ENCODE measurements at places on chromosomes 12 and 14. TPM values are rescaled to one million over a fixed set of nuclear protein-coding genes. Genes with fewer than 3 reads are reported as not detected.

DNA sequence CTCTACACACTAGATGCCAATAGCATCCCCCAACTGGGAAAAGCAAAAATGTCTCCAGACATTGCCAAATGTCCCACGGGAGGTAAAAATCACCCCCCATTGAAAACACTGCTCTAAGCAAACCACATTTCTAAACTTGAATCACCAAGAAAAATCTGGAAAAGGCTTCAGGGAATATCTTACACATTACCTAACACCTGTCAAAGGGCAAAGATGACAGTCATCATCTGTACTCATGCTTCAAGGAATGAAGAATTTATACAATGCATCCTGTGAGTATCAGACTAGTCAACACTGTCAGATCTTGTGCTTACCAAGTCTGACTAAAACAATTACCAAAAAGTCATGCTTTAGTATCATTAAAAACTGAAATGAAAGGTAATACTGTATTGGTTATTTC lies 161.6 kb upstream of the SOX5 start:
- DNase-seq: no peak

DNA sequence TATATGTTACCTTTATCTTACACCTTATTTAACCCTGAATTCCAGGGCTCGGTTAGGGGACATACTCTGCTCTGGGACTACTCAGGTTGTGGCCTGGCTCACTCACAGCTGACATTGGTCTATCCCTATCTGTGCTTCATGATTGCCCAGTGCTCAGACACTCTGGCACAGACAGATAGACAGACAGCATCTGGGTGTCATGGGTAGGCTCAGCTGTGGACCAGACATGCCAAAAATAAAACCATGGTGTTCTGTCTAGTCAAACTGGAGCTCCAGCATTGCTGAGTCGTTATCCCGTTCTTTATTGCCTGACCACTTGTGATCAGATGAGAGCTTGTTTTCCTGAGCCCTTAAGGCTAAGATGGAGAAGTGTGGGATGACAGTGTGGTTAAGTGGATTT lies 29.0 kb downstream of the FBXW8 start:
- no peak for DNase-seq

GRCh38 chr14:29843981-29844380 lies 83.7 kb downstream of the PRKD1 start:
- no peak for DNase-seq

SLC38A4 gene
- polyA plus RNA-seq: 4.2 TPM

GRCh38 chr12:79531518-79531917 lies 159.2 kb downstream of the PAWR start:
- no peak for DNase-seq

GRCh38 chr12:59486827-59487226 lies 109.0 kb upstream of the SLC16A7 start:
- no peak for DNase-seq
